ENCODE measurements at places on chromosomes 1 and 21.

DNA sequence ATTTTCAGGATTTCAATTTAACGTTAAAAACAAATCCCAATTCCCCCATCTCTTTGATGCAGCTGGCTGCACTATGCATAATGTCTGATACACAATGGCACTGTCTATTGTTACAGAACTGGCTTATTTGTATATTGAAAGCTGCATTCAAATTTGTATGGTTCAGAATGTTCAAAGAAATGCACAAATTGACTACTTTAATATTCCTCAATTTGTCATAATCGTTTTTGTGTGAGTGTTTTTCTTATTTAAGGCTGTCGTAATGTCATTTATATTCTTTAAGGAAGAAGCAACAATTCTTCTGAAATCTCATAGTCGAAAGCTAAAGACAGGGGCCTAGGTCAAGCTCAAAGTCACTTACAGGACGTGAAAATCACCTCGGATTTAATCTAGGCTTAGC is 341.4 kb upstream of the ZRANB2 start:
- no peak for DNase-seq

DNA sequence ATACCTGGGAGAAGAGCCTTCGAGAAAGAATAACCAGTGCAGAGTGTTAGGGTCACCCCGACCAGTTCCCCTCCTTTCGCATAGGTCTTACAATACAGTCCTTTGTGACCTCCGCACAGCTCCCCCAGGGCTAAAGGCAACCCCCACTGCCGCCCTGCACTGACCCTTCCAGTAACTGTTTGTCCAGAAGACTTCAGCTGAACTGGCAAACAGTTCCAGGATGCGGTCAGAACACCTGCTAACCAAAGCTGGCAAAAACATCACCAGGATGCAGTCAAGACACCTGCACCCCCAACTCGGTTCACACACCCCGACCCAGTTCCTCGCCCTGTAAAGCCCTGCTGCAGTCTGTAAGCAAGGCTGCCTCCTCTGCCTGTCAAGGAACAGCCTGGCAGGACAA is 6.4 kb upstream of the EVA1B start:
- DNase-seq, result no peak

DNA sequence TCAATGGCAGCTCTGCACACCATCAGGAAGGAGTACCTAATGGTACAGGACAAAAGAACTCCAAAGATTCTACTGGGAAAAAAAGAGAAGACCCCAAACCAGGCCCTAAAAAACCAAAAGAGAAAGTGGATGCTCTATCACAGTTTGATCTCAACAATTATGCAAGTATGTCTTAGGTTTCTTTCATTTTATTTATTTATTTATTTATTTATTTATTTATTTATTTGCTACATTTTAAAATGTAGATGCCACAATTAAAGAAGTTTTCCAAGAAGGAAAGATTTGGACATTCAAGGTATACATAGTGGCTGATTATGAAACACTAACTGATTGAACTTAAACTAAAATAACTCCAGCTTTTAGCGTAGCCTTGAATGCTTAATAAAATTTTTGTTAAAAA is 60.2 kb downstream of the PRRC2C start:
- no peak for DNase-seq

- no peak for DNase-seq
Observed at GRCh38 chr1:12480748-12481362, 137.2 kb downstream of the DHRS3 start.

DNA sequence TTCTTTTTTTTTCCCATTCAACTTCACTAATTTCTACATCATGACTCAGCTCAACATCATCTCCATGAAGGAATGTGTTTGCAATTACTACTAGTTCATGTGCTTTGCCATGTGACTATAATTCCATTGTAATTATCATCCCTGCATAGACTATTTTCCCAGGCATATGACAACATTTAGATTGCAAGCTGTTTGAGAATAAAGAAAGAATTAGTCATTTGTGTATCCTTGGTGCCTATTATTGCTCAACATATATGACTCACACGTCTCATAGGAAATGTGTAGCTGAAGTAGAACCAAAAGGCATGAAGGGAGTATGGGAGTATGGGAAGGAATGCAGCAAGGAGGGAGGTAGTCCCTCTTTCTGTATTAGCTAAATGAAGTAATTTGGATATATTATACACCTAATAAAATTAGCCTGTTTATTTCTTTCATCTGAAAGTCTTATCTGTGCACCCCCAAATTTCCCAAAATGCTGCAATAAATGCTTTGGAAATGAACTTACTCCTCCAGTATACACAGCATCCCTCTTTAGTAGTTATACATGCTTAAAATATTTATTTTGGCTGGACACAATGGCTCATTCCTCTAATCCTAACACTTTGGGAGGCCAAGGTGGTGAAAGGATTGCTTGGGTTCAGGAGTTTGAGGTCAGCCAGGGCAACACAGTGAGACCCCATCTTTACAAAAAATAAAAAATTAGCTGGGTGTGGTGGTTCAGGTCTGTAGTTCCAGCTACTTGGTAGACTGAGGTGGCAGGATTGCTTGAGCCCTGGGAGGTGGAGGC is 316.9 kb upstream of the ADGRL4 start:
- DNase-seq, result no peak

DNA sequence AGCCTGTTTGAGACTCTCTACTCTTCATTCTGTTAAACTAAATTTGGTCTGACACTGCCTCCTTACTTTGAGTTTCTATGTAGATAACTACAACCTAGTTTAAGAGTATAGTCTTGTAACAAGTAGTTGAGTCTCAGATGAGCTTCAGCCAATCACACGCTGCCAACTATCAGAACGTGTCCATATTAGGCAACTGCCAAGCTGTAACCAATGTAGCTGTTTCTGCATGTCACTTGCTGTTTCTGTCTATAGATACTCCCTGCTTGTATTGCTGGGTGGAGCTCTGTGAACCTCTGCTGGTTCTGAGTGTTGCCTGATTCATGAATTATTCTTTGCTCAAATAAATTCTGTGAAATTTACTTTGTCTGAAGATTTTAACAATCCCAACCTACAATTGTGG is 452.6 kb upstream of the NR5A2 start:
- DNase-seq, result no peak

DNA sequence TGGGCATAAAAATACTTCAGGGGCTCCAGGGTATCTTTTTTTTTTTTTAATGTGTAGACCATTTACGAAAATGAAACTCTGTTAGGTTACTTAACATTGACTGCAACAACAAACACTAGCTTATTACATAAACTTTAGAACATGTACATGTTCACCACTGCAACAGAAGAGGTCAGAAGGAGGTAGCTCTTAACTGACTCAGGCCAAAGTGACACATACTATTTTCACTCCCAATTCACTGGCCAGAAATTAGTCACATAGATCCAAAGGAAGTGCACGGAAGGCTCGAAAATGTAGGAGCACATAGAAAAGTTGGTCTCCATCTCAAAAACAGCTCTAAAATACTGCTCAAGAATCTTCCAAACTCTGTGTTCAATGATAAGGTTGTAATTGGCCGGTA is 107.2 kb downstream of the AKT3 start:
- DNase-seq, result no peak

DNA sequence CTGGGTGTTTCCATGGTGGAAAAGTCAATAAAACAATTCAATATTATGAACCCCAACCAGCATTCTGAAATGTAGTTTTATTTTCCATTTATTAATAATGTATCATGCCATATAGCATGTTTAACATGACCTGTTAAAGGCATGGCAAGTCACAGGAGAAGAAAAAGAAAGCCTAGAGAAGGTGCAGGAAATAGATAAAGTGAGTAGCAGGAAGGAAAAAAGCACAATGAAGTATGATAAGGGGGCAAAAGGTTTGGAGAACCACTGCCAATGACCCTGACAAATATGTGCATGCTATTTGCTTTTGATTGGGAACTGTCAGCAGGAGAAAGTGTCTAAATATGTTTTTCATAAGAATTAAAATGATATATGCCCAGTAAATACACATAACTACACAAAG is 85.6 kb downstream of the HMCN1 start:
- DNase-seq, result no peak

Data from NCI-H524 (cell line).